ENCODE measurements at places on chromosomes 1 and 21.

- DNase-seq, result no peak
Observed at GRCh38 chr1:175713381-175713780, 30.0 kb downstream of the TNR start.

DNA sequence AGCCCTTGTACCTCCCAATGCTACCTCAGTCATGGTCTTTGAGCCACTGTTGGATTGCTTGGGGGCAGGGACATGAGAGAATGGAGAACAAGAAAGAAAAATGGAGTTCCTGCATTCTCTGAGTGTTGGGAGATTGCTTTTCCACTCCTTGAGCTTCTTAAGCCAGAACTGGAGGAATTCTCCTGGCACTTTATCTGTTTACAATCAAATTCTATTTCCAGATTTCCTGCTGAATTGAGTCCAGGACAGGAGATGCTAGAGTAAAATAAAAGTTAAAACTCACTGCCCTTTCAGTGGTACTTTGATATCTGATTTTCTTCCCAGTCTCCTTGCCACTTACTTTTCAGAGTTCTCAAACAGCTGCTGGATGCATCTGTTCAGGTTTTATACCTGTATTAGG is 24.4 kb upstream of the DEPDC1 start:
- DNase-seq, result no peak

GRCh38 chr1:86741947-86742572 is 37.7 kb downstream of the SH3GLB1 start:
- no peak for DNase-seq

- no peak for DNase-seq
Observed at GRCh38 chr1:241323514-241324195, 33.4 kb downstream of the RGS7 start.

- DNase-seq, result no peak
Observed at GRCh38 chr1:109527098-109527811, 12.4 kb upstream of the GPR61 start.
